ENCODE measurements at places on chromosomes 2 and 18.

DNA sequence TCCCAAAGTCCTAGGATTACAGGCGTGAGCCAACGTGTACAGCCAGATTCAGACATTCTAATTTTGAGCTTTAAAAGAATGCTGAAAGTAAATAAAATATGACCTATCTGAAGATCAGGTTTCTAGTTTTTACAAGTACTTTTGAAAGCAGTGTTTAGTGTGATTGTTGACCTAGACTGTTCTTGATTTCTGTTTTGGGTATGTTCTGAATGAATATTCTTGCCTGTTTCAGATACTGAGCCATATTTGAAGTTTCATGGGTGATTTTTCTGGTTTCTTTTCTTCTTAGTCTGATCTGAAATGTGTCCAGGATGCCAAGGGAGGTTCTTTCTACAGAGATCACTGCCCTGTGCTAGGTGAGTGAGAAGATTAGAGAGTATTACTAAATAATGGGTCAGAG is 37.2 kb downstream of the MIB1 start:
- DNase-seq = no peak

DNA sequence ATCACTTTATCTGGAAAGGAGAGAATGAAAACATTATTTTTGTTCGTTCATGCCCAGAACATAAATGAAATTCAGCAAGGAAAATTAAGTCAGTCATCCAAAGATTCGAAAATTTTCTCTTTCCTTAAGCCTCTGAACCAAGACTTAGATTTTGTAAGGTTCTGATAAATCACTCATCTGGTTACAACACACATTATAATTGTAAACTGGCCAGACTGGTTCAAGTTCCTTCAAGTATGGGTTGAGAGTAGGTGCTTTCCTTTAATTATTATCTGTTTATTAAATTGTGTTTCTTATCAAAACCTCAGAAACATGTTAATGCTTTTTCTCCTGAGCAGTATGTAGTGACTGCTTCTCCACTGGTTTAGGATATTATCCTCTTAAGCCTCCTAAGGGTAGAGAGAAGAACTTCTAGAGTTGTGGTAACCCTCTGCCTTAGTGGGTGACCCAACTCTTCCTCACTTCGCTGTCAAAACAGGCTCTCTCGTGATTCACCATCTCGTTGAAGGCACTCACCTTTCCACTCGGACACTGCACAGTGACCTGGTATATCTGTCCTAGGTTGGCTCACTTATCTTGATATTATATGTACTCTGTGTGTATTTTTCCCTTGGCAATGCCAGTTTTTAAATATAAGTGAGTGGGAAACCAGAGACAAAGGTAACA is 325.9 kb downstream of the PAX3 start:
- DNase-seq = no peak

- no peak for DNase-seq
Observed at GRCh38 chr2:178707476-178707875, 99.7 kb downstream of the TTN start.

DNA sequence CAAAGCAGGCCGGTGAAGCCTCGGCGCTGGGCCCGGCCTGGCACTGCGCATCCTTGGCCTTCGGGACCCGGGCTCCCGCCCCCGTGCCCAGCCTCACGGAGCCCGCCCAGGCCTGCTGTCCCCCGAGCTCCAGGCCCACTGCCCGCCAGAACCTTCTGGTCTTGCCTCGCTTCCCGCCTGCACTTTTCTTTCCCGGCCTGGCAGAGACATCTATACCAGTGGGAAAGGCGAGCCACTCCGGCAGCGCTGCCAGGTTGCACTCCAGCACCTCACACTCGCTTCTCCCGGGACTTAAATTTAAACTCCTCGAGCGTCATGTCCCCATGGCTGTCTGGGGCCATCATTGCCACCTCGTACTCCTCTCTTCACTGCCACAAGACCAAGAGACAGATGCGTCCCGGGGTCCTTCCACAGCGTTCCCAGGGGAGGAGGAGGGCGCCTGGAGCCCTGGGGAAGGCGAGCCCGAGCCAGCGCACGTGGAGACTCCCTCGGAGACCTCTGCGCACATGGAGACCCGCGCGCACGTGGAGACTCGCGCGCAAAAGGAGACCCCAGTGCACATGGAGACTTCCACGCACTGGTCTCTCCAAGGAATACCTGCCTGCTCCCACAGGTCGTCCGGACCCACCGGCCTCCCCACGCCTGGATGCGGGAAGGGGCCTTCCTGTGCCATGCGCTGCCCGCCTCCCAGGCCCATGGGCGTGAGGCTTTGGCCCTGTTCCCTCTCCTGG is 253.1 kb upstream of the SALL3 start:
- DNase-seq = no peak

- no peak for DNase-seq
Observed at GRCh38 chr2:191302459-191303139, 57.4 kb downstream of the MYO1B start.

DNA sequence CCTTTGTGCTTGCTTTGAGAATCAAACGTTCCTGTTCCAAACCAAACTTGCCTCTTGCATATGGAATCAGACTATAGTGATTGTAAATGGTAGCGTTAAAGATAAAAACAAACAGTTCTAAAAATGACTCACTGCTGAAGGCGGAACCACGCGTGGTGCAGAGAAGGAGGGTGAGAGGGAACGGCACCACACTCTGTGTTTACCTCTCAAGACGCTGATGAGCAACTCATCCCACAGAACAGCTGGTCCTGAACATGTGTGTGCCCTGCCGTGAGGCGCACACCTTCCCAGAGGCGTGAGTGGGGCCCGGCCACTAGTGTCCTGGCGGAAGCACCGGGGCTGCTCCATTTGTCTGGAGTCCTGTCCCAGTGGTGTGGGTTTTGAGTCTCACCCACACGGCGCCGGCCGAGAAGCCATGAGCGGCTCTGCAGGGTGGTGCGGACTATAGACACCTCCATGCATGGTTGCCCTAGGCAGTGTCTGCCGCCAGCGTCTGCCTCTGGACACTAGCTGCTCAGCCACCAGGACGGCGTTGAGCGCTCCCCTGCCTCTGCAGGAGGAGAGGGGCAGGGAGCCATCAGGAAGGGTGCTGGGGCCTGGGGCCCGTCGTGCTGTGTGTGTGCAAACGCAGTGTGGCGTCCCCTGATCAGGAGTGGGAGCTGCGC is 52.1 kb downstream of the NFATC1 start:
- no peak for DNase-seq

All from activated CD4-positive, CD25-positive, alpha-beta regulatory T cell (primary cell).